ENCODE measurements at places on chromosomes 11 and 22.

DNA sequence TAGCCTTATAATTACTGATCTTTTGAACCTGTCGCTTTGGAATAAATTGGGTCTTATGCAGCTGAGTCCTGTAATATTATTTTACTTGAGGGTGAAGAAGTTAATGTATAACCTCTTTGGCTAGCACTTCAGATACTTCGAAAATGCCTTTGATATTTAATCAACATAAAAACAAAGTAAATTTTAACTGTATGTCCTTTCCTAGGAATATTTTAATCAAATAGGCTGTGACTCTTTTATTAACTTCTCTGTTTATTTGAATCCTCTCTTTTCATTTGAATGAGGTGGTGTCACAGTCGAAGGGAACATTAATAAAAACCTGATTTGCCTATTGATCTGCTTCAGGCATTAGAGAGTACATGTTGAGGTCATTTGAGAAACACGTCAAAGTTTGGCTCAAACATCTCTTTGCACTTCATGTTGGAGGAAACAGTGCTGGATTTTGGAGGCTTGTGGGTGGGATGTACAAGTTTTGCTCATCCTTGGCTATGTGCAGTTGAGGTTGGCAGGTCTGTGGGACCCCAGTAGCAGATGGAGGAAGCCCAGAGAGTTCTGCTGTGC lies 143.6 kb downstream of the NCAM1 start:
- no peak for DNase-seq
- no peaks in the 10 kb centered on the region for H3K36me3 ChIP-seq
- H3K27me3 ChIP-seq = no peaks in the 10 kb centered on the region
- no peak overlapping the region for H3K4me3 ChIP-seq
- H3K4me1 ChIP-seq = no peaks in the 10 kb centered on the region

DNA sequence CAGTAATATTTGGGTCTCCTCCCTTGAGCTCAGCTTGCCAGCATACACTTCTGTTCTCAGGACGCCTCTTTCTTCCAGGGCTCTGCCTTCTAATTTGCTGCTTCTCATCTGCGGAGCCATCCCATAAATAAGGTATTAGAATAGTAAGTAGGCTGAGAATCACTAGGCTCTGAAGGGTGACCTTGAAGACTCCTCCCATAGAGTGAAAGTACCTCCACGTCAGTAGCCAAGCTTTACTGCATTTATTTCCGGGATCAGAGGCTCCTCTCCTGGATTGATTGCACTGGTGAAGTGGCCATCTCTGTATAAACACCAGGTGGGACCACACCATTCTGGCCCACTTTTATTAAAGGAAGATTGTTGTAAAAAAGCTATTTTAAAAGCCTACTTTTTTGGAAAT lies 315.5 kb downstream of the FAT3 start:
- H3K4me1 ChIP-seq = peaks cover 8% of the 10 kb centered on the region
- no peaks in the 10 kb centered on the region for H3K36me3 ChIP-seq
- no peak overlapping the region for H3K27ac ChIP-seq
- no peaks in the 10 kb centered on the region for H3K27me3 ChIP-seq
- H3K4me3 ChIP-seq = no peak overlapping the region

GRCh38 chr11:65968600-65969482 lies 7.3 kb downstream of the SART1 start:
- H3K36me3 ChIP-seq = peaks cover 64% of the 10 kb centered on the region
- H3K27ac ChIP-seq = peak overlapping the region; percentile 59
- no peaks in the 10 kb centered on the region for H3K27me3 ChIP-seq
- no peak for DNase-seq

- peaks cover 29% of the 10 kb centered on the region for H3K36me3 ChIP-seq
- no peak for DNase-seq
- H3K27me3 ChIP-seq = no peaks in the 10 kb centered on the region
- H3K4me1 ChIP-seq = no peaks in the 10 kb centered on the region
- no peak overlapping the region for H3K4me3 ChIP-seq
- H3K27ac ChIP-seq = no peak overlapping the region
These were observed 39.5 kb downstream of the COPB1 start for GRCh38 chr11:14460147-14460546.

GRCh38 chr11:57646799-57647303 lies 2.9 kb downstream of the YPEL4 start:
- peaks cover 66% of the 10 kb centered on the region for H3K27me3 ChIP-seq
- DNase-seq = no peak
- H3K27ac ChIP-seq = peak overlapping the region; percentile 63
- no peaks in the 10 kb centered on the region for H3K36me3 ChIP-seq

- H3K4me3 ChIP-seq = no peak overlapping the region
- H3K27me3 ChIP-seq = peaks cover 32% of the 10 kb centered on the region
- H3K27ac ChIP-seq = no peak overlapping the region
- peaks cover 21% of the 10 kb centered on the region for H3K4me1 ChIP-seq
- H3K36me3 ChIP-seq = no peaks in the 10 kb centered on the region
These were observed 8.0 kb downstream of the TMPRSS6 start for GRCh38 chr22:37101311-37102066.

DNA sequence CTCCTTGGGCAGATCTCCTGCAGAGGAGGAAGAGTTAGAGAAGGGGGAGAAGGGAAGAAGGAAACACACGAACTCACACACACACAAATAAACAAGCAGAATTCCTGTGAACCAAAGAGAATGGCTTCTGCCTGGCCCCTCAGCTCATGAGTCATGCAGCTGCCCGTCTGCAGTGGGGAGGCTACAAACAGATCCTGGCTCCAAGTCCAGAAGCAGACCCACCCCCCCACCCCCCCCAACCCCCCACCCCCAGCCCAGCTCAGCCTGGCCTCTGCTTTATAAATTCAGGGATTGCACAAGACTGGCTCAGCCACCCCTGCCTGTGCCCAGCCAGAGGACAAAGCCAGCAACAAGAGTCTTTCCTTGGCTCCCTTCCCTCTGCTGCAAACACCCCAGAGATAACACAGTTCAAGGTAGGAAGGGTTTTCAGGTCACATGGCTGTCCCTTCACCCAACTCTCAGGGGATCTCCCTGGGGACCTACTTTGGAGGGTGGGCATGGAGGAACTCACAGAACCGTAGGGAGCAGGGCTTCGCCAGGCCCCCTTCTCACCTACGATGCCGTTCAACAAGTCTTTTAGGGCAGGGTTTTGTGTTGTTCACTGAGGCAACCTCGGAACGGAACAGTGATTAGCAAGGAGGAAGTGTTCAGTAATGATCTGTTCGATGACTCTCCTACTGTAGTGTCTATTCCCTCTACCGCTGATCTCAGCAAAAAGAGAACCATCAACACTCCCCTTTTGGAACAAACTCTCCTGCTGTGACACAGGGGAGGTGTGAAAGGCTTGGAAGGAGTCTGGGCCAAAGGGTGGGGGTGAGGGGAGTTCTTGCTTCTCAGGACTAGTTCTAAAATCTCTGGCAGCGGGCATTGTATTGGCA lies 35.5 kb downstream of the RPL27A start:
- H3K27me3 ChIP-seq = peaks cover 22% of the 10 kb centered on the region
- DNase-seq = peak; percentile 19
- peak overlapping the region; percentile 94 for H3K27ac ChIP-seq
- no peaks in the 10 kb centered on the region for H3K36me3 ChIP-seq

DNA sequence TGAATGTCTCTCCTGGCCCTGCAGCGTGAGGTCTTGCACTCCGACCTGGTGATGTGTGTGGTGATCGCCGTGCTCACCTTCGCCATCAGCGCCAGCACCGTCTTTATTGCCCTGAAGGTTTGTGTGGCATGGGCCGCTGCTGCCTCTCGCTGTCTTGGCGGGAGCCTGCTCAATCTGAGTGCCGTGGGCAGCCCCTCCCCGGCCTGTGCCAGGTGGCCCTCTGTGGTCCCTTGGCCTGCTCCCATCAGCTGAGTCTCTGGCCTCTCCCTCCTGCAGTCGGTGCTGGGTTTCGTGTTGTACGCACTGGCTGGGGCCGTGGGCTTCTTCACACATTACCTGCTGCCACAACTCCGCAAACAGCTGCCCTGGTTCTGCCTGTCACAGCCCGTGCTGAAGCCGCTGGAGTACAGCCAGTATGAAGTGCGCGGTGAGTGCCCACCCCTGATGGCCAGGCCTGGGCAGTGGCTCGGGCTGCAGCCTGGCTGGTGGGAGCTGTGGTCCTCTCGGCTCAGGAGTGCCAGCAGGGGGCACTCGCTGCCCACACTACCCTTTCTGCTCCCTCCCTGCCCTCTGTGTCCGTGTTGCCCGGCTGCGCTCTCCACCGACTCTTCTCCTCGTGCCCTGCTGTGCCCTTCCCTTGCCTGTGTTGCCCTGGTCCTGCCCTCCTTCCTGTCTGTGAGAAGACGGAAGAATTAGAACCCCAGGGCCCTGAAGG lies 10.2 kb downstream of the PCNX3 start:
- DNase-seq = no peak
- peaks cover 27% of the 10 kb centered on the region for H3K4me1 ChIP-seq
- peaks cover 42% of the 10 kb centered on the region for H3K36me3 ChIP-seq
- no peak overlapping the region for H3K4me3 ChIP-seq

DNA sequence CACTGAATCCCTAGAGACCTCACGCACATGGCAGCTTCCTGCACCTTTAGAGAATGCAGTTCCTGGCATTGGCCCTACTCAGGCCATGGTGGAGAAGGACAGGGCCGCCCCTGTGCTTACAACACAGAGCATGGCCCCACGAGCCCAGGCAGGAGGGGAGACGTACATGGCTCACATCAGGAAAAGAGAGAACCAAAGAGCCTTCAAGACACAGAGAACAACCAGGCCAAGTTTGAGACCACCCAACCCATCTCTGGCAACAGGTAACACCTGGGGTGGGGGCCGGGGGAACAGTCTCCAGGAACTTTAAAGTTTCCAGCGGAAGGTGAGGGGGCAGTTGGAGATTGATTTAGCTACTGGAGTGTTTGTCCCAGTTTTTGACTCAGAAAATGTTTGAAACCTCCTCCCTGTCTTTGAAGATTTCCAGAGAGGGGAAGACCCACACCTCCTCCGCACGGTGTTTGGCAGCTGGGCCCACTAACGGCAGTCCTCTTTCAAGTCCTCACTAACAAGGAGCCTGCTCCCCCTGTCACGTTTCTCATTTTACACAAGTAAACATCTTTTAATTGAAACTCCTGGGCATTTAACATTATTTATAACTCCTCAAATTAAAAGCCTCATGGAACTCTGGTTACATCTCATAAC lies 1423.8 kb downstream of the TBC1D22A start:
- H3K36me3 ChIP-seq = no peaks in the 10 kb centered on the region
- H3K27ac ChIP-seq = no peak overlapping the region
- DNase-seq = no peak
- H3K4me3 ChIP-seq = no peak overlapping the region
- peaks cover 5% of the 10 kb centered on the region for H3K27me3 ChIP-seq

GRCh38 chr11:14609902-14610301 lies 33.7 kb upstream of the PDE3B start:
- no peak overlapping the region for H3K27ac ChIP-seq
- H3K4me3 ChIP-seq = no peak overlapping the region
- peaks cover 3% of the 10 kb centered on the region for H3K36me3 ChIP-seq
- H3K27me3 ChIP-seq = no peaks in the 10 kb centered on the region

DNA sequence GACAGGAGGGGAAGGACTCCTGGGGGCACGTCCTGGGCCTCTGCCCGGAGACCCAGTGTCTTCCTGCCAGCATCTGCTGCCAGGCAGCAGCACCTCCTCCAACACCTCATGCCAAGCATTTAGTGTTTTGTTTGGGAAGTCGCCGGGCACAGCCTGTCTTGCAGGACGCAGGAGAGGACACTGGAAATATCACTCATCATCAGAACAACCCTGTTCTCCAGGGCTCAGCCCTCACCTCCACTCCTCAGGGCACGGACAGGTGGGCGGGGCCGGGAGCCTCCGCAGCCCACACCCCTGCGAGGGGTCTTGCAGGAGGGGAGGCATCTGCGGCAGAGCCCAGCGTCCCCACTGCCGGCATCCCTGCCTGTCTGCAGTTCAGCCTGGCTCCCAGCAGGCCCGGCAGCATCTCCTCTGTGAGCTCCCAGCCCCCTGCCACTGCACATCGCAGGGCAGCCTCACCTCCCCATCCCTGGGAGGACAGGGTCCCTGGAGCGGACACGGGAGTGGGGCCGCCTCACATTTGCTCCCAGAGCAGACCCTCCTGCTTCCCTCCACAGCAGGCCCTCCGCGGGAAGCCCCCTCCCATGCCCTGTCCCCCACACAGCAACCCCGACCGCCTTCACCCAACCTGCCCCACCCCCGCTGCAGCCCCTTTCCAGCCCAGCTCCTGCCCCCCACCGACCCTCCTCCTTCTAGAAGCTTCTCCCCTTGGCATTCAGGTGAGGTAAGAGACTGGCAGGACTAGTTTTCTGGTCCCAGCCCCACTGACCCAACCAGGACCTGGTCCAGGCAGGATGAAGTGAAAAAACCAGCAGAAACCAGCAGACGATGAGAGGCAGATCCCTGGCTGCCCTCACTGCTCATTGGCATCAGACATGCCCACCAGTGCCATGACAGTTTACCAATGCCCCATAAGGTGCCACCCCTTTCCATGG lies 72.7 kb downstream of the BRD1 start:
- peaks cover 21% of the 10 kb centered on the region for H3K27me3 ChIP-seq
- H3K4me1 ChIP-seq = no peaks in the 10 kb centered on the region
- no peak for DNase-seq
- no peak overlapping the region for H3K27ac ChIP-seq
- no peaks in the 10 kb centered on the region for H3K36me3 ChIP-seq

DNA sequence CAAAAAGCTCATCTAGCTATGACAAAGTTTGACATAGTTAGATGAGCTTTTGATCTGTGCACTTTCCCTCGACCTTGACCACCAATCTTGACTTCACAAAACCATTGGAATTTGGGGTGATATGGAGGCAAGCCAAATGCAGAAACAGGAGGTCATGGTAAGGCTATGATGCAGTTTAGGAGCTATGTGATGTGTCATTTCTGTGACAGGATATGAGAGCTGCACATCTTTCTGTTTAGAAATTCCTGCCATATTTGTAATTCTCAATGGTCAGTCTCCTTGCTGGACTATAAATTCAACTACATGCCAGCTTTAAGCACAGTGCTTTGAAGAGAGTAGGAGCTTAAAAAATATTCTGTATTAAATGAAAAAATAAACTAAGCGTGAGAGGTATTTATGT lies 12.9 kb downstream of the OR51B6 start:
- no peaks in the 10 kb centered on the region for H3K36me3 ChIP-seq
- no peak overlapping the region for H3K27ac ChIP-seq
- no peak overlapping the region for H3K4me3 ChIP-seq
- H3K27me3 ChIP-seq = peaks cover 7% of the 10 kb centered on the region
- H3K4me1 ChIP-seq = no peaks in the 10 kb centered on the region

DNA sequence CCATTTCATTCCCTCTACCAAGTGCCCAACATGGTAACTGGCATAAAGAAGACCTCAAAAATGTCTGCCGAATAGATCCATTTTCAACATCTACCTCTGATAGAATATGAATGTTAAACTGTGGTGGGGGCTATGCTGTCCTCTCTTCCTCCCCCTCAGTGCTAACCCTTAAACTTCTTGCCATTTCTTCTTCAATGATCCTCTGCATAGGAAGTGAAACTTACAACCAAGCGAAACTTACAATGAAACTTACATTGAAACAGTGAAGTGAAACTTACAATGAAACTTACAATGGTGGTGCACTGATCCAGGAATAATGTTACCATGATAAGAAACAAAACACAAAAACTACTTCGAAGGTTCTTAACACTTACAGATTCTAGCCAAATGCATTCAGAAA lies 4.7 kb downstream of the RTCB start:
- peak overlapping the region; percentile 1 for H3K27ac ChIP-seq
- no peaks in the 10 kb centered on the region for H3K27me3 ChIP-seq
- H3K4me1 ChIP-seq = peaks cover 22% of the 10 kb centered on the region
- DNase-seq = no peak
- peaks cover 41% of the 10 kb centered on the region for H3K36me3 ChIP-seq

GRCh38 chr11:87926250-87926970 lies 248.8 kb downstream of the RAB38 start:
- H3K27ac ChIP-seq = no peak overlapping the region
- DNase-seq = no peak
- H3K4me1 ChIP-seq = no peaks in the 10 kb centered on the region
- H3K4me3 ChIP-seq = no peak overlapping the region
- no peaks in the 10 kb centered on the region for H3K36me3 ChIP-seq
